ENCODE measurements at places on chromosomes 3 and 15.

GRCh38 chr3:24492971-24493551 lies 1.6 kb downstream of the THRB start:
- no peak for DNase-seq

DNA sequence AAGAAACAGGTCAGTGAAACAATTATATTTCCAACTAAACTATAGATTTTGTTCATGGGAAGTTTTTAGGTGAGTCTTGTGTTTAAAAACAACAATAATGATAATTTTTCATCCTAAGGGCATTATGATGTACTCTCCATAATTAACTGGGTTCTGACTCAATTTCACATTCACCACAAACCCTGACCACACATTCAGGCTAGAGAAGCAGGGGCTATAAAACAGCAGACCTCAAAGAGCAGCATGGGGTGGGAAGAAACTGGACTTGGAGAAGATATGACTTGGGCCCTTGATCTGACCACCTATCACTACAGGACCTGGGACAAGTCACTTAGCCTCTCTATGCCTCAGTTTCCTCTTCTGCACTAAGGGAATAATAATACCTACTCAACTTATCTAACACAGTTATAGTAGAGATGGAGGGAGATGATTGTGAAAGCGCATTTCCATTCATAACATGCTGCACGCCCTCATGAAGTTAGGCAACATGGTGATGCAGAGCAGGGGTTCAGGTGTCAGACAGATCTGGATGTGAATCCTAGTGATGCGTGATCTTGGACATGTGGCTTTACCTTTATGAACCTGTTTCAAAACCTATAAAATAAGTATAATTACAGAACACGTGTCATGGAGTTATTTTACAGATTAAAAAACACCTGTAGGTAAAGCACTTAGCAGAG lies 63.0 kb upstream of the ACP3 start:
- DNase-seq = no peak

- DNase-seq = no peak
Measured at GRCh38 chr15:36409819-36410218, 169.6 kb upstream of the CDIN1 start.

DNA sequence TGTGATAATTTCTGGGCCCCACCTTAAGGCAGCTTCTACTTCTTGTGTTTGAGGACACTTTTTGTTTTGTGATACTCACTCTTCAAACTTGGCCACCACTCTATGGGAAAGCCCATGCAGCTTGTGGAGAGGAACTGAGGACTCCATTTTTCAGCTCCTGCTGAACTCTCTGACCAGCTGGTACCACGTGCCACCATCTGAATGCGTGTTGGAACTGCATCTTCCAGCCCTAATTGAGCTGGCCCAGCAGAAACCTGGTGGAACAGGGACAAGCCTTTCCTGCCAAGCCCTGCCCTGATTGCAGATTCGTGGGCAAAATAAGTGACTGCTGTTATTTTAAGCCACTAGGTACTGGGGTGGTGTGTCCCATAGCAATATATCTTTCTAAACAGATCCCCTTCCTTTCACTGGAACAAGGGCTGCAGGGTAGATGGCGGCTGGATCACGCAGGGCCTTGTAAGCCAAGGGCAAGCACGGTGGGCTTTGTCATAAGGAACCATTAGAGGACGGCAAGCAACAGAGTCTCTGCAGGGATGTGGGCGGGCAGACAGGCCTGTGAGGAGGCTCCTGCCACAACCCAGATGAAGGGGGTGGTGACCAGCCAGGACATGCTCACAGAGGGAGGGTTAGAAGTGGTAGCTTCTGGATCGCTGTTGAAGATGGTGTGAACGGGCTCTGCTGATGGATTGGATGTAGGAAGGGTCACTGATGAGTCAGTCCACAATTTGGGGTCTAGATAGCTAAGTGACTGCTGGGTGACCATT lies 9.5 kb downstream of the H1-8 start:
- DNase-seq = no peak

DNA sequence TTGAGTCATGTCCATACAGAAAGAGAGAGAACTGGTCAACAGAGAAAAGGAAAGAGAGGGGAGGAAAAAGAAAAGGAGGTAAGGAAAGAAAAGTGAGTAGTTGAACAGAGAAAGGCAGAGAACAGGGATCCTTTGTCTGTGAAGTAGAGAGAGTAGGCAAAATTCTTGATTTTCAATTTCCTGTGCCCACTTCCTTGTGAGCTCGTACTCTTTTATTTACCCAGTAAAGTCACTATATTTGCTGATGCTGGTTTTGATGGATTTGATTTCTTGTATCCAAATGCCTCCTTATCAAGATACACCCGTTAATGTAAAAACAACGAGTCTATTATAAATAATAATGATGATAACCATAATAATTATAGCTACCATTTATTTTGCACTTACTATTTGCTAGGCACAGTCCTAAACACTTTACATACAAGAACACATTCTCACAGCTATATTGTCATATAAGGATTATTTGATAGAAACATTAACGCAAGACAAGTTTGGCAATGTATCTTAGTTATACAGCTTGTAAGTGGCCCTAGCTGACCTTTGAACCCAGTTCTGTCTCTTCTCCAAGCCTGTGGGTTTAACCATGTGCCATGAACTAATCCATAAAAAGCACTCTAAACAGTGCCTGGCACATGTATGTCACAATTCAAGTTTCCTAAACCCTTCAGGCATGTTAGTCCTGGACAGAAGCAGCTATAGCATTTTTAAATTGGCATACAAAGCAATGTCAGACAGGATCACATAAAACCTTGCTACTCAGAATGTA lies 6.7 kb upstream of the P2RY1 start:
- no peak for DNase-seq

DNA sequence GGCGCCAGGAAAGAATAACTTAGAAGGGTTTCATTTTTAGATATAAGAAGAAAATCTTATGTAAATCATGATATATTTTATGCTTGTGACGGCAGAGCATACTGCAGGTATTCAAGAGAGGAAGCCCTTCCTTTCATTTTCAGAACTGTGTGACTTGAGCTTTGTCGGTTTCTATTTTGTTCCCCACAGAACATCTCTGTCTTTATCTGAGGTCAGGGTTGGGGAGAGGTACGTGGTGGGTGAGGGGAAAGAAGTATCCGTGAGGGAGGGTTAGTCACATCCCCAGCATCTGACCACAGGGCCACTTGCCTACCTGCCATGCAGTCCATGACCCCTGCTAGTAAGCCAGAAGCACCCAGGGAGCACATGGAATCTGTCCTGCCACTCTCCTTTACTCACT lies 126.5 kb downstream of the DGKG start:
- no peak for DNase-seq

- no peak for DNase-seq
Measured at GRCh38 chr3:156477323-156477722, 77.6 kb downstream of the SSR3 start.

GRCh38 chr3:178690571-178690970 lies 154.3 kb downstream of the KCNMB2 start:
- DNase-seq = no peak

DNA sequence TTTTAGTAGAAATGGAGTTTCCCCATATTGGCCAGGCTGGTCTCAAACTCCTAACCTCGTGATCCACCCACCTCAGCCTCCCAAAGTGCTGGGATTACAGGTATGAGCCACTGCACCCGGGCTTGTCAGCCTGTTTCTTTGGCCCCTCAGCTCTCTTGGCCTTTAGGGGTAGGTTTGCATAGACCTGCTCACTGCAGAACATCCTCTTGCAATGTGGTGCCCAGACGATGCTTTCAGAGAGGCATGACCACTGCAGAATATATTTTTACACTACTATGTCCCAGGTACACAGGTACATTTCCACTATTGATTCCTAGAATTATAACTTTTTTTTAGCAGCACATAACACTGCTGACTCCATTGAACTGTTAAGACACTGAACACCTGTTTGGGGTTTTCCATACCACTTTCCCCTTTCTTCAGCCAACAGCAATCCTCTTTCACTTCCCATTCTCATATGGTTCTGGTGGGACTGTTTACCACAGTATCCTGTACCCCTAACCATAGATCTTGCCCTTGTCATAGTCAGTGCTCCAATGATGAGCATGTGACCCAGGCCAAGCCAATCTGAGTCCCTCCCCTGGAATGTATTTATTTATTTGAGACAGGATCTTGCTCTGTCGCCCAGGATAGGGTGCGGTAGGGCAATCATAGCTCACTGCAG lies 21.1 kb downstream of the CCDC32 start:
- DNase-seq = no peak
